ENCODE measurements at places on chromosomes 5 and 9.
A peak's percentile ranks its signal among the peaks of the same experiment; 100 is the strongest.

DNA sequence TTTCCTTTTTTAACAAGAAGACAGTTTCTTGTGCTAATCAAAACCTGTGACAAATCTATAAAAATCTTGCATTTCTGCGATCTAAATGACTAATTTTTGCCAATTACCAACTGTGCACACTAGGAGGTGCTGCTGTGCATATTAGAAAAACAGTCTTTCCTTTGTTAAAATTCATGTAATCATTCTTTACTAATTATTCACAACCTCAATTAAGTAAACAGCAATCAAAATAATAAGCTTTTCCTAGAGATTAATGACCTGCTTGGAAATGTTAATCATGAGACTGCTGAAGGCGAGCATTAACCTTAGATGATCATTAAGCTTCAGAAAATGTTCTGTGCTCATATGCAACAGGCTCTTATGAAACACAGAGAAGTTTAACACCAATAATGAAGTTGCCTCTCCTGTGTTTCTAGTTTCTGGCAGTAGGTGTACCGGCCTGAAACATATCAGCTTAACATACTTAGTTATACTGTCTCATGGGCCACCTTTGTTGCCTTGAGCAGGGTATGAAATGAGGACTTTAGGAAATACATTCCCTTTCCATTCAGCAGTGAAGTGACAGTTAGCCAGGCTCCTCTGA lies 17.7 kb downstream of the RFESD start:
- peak; percentile 41 for DNase-seq

GRCh38 chr5:14173377-14174229 lies 30.5 kb downstream of the TRIO start:
- DNase-seq: no peak

- no peak for DNase-seq
Observed at GRCh38 chr5:73668017-73668416, 42.0 kb downstream of the ARHGEF28 start.

DNA sequence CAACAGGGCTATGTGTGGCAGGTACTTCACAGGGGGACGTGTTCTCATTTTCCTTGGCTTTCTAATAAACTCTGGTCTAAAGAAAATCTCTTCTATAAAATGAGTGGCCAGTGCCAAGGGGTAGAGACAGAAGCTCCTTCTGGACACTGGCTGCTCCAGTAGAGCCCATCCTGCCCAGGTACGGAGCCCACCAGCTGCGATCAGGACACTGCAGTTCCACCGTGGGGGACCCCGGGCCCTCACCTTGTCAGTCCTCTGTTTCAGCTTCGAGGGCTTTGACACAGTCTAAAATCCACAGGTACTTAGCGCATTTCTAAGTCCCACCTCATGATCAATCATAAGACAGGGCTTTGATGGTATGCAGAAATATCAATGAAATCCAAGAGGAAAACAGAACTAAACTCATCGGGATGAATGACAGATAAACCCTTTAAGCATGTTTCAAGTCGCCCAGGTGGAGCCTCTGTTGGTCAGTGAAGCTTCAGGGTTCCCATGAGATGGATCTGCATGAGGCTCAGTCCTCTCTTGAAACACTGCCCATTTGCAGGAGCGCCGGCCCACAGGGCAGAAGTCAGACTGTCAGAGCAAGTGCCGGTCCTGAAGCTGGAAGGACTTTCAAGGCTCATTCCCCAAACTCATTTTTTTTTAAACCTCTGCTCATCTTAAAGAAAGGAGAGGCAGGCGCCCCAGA lies 20.3 kb upstream of the TERT start:
- no peak for DNase-seq

DNA sequence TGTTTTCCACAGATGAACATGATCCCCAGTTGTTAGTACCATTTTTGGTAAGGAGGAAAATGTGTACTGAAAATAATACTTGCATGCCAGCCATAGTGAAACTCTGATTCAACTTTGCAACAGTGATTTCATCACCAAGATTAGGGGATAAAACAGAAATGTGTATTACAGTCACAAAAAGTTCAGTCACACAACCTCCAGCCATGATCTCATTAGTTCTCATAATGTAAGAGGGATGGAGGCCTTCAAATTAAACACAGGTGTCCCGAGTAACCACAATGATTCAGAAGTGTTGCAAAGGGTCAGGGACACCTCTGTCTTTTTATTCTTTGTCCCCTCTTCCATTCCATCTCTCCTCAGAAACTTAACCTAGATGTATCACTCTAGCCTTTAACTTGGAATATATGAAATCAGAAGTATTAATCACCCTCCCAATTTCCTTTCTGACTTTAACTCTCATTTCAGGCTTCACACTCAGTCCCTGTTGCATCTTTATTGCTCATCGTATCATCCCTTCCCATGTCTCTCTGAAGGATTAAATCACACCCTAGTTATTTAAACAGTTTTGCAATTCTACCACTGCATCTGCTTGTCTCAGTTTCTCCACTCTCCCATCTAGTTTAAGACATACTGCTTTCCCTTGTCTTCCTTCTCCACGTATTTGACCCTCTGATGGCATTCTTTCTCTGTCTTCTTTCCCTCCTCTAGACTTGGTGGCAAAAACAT lies 291.2 kb downstream of the ADAMTS6 start:
- DNase-seq: peak; percentile 89

DNA sequence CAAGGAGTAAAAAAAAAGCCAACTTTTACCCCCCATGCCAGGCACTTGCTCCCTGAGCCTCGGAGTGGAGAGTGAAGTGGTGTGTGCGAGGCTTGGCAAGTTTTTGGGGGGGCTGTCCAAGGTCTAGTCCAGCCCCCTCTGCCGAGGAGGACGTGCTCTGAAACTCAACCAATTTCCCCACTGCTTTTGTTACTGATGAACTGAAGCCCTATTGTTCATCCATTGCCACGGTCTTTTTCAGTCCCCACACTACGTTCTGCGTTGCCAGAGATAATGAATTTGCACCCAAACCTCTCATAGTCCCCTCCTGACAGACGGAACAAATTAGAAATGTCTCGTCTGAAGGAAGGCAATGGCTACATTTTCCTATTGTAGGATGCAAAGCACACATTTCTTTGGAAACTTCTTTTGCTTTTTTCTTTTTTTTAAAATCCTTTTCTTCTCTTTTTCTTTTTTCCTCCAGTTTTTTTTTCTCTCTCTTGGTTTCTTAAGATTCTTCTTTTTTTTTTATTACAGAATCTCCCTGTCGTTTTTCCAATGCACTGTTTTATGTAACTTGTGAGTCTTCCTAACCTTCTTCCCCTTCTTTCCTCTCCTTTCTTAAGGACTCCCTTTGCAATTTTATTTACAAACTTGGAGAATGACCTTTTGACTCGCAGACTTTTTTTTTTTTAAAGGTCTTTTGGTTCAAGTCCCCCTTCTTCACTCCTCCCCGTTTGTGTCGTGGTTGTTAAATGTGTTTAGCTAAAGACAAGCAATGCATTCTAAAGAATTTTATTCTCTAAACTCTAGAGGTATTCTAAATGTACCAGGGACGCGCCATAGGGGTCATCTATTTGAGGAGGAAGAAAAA lies 209.5 kb downstream of the MEF2C start:
- no peak for DNase-seq

- DNase-seq: no peak
Observed at GRCh38 chr5:145316282-145316681, 518.9 kb downstream of the PRELID2 start.

DNA sequence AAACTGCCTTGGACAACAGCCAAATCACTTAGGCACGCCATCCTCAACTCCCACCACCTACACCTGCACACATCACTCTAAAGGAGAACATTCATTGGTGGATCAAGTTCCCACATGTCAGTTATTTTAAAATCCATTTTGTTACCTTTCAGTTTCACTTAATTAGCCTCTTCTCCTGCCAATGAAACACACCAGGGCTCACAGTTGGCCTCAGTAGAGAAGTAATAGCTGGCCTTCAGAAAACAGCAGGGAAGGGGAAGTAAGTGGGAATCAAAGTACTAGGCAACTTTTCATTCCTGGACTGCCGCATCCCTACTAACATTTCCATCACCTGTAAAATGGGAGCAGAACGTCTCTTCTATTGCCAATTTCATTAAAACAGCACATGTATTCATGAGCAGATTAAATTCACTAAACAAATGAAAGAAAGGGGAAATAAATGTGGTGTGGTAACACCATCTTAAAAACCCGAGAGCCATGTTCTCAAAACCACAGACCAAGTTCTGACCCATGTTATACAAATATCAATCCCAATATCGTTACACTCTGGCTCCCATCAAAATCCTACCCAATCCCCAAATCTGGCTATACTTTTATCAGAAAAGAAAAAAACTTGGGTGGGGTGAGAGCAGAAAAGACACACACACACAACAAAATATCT lies 1.7 kb downstream of the SIL1 start:
- DNase-seq: no peak

GRCh38 chr5:108548684-108549596 lies 167.0 kb upstream of the FBXL17 start:
- DNase-seq: no peak

- DNase-seq: no peak
Observed at GRCh38 chr5:166356096-166356495, 1935.3 kb upstream of the WWC1 start.

- DNase-seq: no peak
Observed at GRCh38 chr9:108073823-108074222, 584.3 kb upstream of the KLF4 start.

- no peak for DNase-seq
Observed at GRCh38 chr5:114089259-114089658, 272.6 kb upstream of the KCNN2 start.

DNA sequence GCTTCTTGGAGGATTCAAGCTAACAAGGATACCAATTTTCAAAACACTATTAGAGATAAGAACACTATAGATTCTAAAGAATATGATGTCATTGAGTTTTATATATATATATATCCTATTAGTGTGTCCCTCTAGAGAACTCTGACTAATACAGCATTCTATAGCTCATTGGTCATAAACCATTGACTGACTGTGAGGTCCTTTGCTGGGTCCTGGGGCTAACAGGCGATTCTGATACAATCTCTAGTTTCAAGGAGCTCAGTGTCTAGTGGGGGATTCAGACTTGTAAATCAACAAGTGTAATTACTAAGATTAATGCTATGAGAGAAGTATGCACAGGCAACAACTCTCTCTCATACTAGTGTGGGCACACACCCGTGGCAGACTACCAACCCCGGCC lies 234.5 kb downstream of the DENND1A start:
- DNase-seq: no peak

GRCh38 chr5:81751836-81752643 lies 1.1 kb upstream of the SSBP2 start:
- no peak for DNase-seq

DNA sequence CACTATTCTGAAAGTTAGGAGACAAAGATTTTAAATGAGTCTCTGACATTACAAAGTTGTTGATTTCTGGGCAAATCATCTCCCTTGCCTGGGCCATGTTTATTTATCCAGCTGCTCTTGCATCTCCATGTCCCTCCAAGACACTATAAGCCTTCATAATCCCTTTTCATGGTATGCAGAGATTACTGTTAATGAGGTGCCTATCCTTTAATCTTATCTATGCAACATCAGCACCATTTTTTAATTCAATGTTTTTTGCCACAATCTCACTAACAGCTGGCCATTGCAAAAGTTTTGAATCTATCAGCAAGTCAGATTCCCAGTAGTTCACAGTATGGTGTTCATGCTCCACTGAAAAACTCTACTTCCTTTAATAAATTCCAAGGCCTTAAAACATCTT lies 108.5 kb upstream of the PTPRD start:
- DNase-seq: no peak

GRCh38 chr9:82410866-82411265 lies 422.3 kb downstream of the SPATA31D1 start:
- DNase-seq: no peak

GRCh38 chr9:110025551-110026170 lies 182.3 kb downstream of the C9orf152 start:
- no peak for DNase-seq

- no peak for DNase-seq
Observed at GRCh38 chr9:89444925-89445765, 52.8 kb downstream of the SEMA4D start.

DNA sequence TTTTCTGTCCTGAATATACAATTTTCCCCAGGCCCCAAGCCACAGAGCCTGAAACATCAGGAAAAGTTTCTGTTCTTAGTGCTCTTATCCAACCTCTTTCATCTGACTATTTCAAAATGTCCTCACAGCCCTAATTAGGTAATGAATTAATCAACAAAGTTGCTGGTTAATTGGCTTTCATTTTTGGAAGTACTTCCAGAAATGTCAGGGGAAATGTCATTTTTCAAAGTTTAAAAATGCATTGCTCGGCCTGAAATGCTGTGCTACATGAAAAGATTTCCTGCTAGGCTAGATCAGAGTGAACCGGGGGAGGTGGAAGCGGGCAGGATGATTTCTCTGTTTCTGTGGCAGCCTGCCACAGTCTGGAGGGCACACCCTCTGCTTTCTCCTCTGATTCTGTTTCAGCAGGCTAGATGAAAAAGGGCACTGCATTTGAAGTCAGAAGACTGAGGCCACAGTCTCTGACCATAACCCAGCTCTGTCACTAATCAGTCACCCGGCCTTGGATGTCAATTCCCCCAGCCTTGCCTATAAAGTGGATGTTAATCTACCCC lies 55.9 kb upstream of the BARX1 start:
- DNase-seq: no peak

- no peak for DNase-seq
Observed at GRCh38 chr9:20630241-20630943, 8.1 kb upstream of the MLLT3 start.

- DNase-seq: no peak
Observed at GRCh38 chr5:131229623-131230022, 34.2 kb upstream of the CDC42SE2 start.

DNA sequence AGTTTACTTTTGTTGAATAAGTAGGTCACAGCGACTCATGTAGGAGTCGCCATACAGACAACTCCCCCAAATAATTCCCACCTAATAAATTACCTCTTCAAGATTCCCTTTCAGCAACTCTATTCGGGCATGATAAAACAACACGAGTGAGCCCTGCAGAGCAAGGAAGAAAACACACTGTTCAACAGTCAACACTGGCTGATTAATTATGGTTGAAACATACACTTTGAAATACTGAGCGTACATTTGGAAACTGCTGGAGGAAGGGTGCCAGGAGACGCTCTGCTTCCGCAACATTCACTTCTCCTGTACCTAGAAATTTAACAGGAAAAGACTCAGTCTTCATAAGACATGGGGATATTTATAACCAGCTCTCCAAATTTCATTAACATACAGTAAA lies 117.5 kb downstream of the TTC39B start:
- DNase-seq: no peak

Measured in activated CD4-positive, alpha-beta T cell treated with anti-CD3 and anti-CD28 coated beads, Interleukin-2, amount 50 U/mL, for 16 hours (primary cell).